ENCODE measurements at places on chromosomes 1 and 21.

DNA sequence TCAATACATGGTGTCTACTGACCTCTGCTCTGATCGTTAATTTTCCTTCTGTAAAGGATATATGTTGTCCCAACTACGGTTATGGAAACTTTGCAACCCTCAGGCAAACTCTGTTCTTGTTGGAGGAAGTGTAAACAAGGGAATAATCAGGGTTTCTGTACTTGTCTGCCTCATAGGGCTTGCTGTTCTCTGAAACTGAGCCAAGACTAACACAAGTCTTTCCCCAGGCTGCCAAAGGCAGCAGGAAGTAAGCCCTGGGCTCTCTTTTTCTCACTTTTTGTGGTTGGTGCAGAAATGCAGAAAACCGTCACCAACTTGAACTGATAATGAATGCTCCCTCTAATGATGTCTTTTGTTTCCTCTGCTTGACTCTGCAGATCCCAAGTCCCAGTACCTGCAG is 7.6 kb downstream of the CYP4X1 start:
- no peak for DNase-seq

DNA sequence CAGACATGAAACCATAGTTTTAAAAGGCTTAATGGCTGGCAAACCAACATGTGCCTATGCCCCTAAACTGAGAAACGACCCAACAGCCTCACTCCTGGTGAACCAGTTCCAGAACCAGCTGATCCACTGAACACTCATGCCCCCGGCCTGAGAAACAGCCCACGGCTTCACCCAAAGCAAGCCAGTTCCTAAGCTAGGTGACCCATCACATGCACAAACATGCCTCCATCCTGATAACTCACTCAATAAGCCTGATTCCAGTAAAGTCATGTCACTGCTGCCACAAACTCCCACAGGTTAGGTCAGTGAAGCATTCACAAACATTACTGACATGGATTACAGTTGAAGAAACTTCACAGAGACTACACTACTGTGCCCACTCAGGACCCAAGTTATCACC is 161.6 kb downstream of the USH2A start:
- no peak for DNase-seq

DNA sequence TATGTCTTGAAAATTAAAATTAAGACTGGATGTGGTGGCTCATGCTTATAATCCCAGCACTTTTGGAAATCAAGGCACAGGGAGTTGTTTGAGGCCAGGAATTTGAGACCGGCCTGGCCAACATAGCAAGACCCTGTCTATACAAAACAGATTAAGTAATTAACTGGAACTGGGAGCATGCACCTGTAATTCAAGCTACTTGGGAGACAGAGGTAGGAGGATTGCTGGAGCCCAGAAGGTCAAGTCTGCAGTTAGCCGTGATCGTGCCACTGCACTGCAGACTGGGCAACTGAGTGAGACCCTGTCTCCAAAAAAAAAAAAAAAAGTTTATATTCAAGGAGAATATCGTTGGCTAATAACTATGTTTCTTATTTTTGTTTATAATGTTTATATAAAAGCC is 139.2 kb downstream of the USP25 start:
- no peak for DNase-seq

DNA sequence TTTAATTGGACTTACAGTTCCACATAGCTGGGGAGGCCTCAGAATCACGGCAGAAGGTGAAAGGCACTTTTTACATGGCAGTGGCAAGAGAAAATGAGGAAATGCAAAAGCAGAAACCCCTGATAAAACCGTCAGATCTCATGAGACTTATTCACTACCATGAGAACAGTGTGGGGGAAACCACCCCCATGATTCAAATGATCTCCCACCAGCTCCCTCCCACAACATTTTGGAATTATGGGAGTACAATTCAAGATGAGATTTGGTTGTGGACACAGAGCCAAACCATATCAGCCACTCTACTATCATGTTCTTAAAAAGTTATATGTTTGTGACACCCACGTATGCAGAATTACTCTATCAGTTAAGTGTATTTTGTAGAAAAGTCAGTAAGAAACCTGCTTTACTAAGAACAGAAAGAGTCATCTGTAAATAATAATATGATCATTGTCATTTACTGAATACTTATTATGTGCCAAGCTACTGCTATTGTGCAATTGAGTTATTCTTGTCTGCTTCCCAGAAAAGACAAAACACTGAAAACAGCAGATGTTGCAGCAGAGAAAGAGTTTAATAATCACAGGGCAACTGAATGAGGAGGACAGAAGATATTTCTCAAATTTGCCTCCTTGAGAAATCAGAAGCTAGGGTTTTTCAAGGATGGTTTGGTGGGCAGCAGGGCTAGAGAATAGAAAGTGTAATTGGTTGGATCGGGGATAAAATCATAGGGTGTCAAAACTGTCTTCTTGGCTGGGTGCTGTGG is 207.7 kb upstream of the FGGY start:
- no peak for DNase-seq

DNA sequence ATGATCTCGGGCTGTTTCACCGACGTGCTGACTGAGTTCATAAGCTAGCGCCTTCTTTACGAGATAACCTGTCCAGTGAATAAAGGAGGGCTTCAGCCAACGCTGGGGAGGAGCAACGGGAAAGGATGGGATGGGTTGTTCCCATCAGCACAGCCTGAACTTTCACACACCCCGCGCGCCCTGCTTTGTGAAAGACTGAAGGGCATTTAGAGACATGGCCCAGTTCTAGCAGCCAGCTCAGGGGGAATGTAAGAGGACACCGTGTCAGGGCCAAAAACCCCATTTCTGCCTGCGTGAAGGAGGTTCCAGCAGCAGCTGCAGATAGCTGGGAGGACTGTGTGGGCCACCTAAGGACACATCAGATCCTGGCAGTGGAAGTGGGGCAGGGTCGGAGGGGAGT is 255.1 kb upstream of the RAB4A start:
- DNase-seq: no peak

DNA sequence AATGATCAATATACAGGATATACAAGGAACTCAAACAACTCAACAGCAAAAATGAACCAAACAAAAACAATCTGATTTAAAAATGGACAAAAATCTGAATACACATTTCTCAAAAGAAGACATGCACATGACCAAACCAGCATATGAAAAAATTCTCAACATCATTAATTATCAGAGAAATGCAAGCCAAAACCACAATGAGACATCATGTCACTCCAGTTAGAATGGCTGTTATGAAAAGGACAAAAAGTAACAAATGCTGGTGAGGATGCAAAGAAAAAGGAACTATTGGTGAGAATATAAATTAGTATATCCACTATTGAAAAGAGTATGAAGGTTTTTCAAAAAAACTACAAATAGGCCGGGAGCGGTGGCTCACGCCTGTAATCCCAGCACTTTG is 42.0 kb downstream of the FCRL3 start:
- DNase-seq: no peak

- DNase-seq: no peak
These were observed 35.6 kb upstream of the WASF2 start for GRCh38 chr1:27525296-27526272.

DNA sequence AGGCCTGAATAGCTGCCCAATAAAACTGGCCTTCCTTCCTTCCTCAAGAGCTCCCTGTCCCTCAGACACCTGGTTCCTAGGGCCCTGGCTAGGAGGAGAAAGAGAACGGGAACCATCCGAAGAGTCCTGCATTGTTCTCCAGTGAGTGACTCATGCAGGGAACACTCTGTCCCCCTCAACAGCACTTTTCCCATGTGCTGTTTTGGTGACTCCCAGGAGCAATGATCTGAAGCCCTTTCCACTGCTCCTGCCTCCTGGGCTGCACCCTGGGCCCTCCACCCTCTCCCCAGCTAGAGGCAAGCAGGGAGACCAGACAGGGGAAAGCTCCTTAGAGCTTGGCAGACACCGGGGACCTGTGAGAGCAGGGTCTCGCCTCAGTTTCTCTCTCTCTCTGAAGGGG is 18.9 kb downstream of the TNNT2 start:
- no peak for DNase-seq

DNA sequence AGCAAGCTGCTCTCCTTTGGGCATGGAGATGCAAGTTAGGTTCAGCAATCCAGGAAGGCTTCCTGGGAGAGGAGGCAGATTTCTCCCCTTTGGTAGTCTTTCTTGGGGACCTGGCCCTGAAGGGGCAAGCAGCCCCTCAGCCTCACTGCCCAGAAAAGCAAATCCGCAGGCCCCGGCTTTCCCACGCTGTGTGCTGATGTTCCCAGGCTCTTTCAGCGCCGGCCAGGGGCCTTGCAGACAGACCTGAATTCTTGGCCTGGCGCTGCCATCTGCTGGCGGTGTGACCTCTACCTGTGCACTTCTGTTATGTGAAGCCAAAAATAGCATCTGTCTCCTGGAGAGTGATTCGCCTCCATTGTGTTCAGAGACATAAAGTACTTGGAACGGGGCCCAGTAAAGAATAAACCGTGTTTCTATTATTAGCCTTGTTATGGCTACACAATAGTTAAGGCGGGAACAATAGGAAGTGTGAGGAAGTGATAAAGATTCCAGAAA is 64.8 kb downstream of the ALPL start:
- DNase-seq: peak; percentile 53

All from spinal cord (tissue), 10 donors.